ENCODE measurements at places on chromosomes 2 and 18.

- no peak for DNase-seq
Measured at GRCh38 chr2:47725808-47726207, 57.1 kb upstream of the MSH6 start.

- no peak for DNase-seq
Measured at GRCh38 chr2:62785810-62786597, 80.5 kb downstream of the EHBP1 start.

- DNase-seq: no peak
Measured at GRCh38 chr18:68721681-68722583, 7.0 kb upstream of the TMX3 start.

- DNase-seq: no peak
Measured at GRCh38 chr2:176129813-176130146, 275 bp downstream of the HOXD8 start.

DNA sequence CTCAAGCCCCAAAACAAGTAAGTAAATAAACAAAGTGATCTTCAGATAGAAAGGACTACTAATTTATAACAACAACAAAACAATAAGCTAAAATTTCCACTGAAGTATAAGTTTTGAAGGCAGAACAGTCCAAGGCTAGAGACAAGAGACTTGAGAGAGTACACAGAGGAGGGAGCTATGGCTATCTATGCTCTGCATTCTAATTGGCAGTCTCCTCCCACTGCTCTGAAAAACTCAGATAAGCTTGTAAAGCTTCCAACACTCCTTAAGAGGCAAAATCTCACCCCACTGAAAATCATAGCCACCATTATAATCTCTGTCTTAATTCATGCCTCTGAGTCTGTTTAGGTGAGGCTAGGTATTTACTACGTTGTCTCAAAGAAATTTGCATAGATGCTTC, 714.6 kb upstream of the LRATD1 start:
- DNase-seq: no peak

- no peak for DNase-seq
Measured at GRCh38 chr2:159140070-159140769, 146.3 kb downstream of the WDSUB1 start.

Data from glutamatergic neuron (in vitro differentiated cells).